Head of caudate nucleus (tissue), 42 donors: ENCODE measurements at places on chromosomes 3 and 15.

GRCh38 chr3:195823280-195823679 lies 11.6 kb upstream of the MUC4 start:
- no peak for DNase-seq

- peak; percentile 66 for DNase-seq
Observed at GRCh38 chr3:45593708-45594601, 596 bp upstream of the LIMD1 start.

GRCh38 chr15:76150513-76150912 lies 90.7 kb downstream of the TMEM266 start:
- peak; percentile 31 for DNase-seq

DNA sequence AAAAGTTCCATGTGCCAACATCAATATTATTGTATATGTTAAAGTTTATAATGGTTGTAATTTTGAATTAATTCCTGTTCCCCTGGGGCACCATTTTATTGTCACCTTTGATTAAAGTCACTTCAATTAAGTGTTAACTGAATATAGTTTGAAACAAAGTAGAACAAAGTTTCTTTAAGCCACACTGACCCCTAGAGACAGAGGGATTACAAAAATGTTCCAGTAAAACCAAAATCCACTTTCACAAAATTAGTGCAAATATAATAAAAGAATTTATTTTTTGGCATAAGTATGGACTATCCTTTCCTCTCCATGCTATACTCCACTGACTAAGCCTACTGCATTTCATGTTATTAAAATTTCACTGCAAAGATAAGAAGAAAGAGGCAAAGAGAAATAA lies 123.9 kb downstream of the ZMAT3 start:
- DNase-seq = no peak

DNA sequence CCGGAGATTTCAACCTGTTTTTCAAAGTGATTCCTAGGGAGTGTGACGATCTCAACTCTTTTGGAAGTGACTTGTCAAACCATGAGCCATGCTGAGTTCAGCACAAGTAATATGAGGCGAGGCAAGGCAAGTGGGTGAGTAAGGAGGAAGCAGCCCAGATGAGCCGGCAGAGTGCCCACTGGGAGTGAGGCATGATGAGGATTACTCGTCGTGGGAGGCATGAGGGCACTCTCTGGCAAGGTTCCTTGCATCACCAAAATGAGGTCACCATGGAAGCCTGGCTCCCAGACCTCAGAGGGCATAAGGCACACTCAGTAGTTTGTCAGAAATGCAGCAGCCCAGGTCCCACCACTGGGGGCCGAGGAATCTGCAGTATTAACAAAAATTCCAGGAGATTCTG lies 636.1 kb downstream of the MAGI1 start:
- DNase-seq = peak; percentile 58

DNA sequence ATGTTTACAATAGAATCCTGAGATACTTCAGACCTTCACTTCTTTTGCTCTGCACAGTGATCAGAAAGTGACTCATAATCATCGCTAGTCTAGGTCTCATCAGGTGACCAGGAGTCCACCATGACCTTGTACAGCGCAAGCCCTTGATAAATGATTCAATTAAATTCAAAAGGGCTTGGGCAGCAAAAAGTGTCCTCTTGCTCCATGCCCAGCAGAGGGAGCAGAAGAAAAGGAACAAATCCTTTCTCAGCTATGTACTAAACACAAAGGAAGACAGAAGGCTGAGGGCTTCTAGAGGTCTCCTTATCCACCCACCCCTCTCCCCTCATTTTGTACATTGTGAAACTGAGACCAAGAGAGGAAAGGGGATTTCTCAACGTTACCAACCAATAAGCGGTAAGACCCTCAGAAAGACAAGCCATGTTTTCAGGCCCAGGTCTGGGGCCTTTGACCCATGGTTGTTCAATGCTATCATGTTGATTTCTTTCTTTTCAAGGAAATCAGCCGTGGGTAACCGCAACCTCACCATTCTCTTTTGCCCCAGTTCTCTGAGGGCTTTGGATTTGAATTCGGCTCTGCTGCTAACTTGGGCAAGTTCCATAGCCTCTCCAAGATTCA lies 74.8 kb downstream of the AQP9 start:
- DNase-seq = no peak

DNA sequence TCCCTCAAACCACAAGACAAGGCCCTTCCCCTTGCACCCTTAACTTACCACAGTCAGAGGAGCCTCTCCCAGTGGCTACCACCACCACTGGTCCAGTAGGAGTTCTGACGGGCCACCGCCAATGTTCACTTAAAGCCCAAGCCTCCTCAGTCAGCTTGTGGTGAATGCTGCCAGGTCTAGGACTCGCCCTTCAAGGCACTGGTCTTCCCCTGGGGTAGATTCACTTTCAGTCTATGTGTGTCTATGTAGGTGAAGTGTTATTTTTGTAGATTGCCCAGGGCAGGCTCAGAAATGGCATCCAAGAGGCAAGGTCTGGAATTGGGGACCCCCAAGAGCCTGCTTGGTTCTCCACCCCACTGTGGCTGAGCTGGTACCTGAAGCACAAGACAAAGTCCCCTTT lies 15.4 kb upstream of the CASR start:
- no peak for DNase-seq

GRCh38 chr3:12663936-12664908 lies at the start of gene RAF1:
Gene RAF1 (minus strand): TSS chr3:12664117. CDS start chr3:12618721, 45,396 bp downstream.
- DNase-seq = peak; percentile 99

DNA sequence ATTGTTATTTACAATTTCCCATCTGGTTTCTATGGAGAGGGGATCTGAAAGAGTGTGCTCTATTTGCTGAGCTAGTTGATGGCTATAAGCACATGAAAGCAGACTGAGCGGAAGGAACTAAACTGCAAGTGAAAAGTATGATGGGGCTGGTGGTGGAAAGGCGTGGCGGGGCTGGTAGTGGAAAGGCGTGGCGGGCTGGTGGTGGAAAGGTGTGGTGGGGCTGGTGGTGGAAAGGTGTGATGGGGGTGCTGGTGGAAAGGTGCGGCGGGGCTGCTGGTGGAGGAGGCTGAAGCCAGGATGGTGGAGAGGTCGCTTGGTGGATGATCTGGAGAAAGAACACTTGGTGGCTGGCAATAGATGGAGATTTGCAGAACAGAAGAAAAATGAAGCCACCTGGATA lies 136.7 kb downstream of the FMN1 start:
- DNase-seq = no peak

- DNase-seq = no peak
Observed at GRCh38 chr3:171444001-171444690, 16.1 kb downstream of the TNIK start.

DNA sequence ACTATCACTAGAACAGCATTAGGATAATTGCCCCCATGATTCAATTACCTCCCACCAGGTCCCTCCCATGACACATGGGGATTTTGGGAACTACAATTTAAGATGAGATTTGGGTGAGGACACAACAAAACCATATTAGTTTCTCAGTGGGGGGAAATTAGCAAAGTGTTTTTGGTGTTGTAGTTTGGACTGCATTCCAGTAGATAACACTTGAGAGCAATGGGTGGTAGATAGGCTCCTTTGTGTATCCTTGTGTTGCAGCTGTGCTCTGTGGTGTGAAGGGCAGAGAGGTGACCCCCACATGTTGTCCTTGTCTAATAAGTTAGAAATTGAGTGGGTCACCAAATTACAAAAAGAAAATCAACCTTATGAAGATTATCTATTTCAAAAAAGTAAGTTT lies 223.8 kb downstream of the SATB1 start:
- DNase-seq = no peak

DNA sequence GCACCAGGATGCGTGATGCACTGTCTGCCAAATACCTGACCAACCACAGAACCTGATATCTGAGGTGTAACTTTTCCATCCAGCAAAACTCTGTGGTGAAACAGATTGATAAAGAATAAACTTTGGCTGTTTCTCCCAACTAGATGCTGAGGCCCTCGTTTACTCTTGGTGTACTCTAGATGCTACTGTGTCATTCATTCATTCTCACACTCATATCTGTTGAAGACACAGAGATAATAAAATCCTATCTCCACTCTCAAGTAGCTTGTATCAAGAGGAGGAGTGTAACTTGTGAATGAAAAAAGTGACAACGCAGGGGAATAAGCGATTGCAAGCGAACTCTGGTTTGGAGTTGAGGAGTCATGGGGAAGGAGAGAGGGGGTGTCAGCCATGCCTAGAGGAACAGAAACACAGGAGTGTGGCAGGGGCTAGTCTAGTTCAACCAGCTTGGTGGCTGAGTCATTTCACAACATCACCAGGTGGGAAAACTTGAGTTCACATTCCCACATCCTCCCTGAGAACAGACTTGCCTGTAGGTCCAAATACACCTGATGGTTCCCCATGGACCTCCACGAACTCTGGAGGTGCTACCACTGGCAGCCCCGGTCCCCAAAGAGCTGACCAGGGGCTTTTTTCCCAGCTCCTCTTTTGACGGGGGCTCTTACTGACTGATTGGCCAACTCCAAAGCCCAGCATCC lies 73.3 kb upstream of the SNRK start:
- no peak for DNase-seq

DNA sequence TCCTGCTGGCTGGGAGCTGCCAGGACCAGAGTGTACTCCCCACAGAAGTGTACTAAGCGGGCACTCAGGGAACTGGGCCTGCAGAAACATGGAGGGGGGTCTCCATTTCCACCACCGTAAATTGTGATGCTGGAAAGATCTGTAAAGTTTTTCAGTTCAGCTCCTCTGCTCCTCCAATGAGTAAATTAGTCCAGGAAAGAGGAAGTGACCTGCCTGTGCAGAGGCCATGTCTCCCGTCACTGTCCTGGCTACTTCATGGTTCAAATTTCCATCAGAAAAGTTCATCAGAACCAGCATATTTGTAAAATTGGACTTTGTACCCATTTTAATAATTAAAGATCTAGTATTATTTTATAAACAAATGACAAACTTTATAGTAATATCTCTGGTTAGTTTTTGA lies 226.7 kb upstream of the THBS1 start:
- no peak for DNase-seq

DNA sequence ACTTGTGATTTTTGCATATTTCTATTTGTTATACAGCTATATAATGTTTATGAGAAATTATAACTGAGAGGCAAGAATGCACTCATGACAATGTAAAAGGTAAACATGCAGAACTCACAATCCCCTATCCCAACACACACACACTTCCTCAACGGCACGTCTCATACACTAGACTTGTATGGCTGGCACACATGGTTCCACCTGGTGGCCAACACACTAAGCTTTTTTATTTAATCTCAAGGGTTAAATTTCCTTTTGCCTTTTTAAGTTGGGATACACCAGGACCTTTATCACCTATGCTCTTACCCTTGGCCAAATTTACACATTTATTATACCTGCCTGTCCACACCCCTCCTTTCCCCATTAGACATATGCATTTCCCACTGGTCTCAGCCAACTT lies 88.6 kb upstream of the PSMD6 start:
- no peak for DNase-seq

- no peak for DNase-seq
Observed at GRCh38 chr3:182917134-182917533, 63.2 kb downstream of the DCUN1D1 start.

GRCh38 chr15:30675126-30675525 lies 49.2 kb downstream of the ARHGAP11B start:
- no peak for DNase-seq

- DNase-seq = no peak
Observed at GRCh38 chr15:91698241-91698640, 155.3 kb upstream of the SLCO3A1 start.

DNA sequence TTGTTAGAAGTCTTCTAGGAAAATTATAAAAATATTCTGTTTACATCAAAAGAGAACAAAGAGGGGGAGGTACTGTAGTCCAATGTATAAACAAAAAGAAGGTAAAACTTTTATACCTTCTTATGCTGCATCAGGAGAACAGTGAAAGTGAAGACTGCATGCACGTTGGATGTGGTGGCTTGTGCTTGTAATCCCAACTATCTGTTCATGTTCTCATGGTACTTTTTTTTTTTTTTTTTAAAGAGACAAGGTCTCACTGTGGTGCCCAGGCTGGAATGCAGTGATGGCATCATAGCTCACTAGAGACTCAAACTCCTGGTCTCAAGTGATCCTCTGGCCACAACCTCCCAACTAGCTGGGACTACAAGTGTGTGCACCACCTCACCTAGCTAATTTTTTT lies 4.2 kb downstream of the SEC62 start:
- DNase-seq = no peak

- no peak for DNase-seq
Observed at GRCh38 chr3:73407577-73407976, 217.2 kb downstream of the PDZRN3 start.

- DNase-seq = no peak
Observed at GRCh38 chr15:68587769-68588385, 9.1 kb downstream of the CORO2B start.

GRCh38 chr3:155270485-155271342 lies 22.8 kb downstream of the STRIT1 start:
- no peak for DNase-seq

GRCh38 chr3:69718866-69719586 lies 20.2 kb upstream of the MITF start:
- no peak for DNase-seq

DNA sequence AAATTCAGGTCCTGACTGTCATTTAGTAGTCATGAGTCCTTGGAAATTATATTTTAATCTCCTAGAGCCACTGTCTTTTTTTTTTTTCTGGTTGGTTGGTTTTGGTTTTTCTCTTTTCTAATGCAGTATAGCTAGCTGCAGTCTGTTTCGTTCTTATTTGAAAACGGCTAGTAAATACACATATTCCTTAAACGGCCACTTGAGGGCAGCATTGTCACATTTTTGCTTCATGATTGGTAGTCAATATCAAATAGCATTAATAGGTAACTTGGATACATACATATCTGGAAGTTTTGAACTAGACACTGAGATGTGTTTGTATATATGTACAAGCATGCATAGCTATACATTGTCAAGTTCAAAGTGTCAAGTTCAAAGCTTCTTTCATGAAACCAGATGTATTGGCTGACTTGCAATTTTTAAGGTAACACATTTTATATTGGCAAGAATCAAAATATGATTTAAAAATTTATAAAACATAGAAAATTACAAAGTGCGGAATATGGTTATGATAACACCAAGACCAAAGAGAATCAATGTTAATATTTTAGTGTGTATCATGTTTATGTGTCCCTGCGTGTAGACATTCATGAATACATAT lies 22.5 kb downstream of the GABRA5 start:
- peak; percentile 78 for DNase-seq

DNA sequence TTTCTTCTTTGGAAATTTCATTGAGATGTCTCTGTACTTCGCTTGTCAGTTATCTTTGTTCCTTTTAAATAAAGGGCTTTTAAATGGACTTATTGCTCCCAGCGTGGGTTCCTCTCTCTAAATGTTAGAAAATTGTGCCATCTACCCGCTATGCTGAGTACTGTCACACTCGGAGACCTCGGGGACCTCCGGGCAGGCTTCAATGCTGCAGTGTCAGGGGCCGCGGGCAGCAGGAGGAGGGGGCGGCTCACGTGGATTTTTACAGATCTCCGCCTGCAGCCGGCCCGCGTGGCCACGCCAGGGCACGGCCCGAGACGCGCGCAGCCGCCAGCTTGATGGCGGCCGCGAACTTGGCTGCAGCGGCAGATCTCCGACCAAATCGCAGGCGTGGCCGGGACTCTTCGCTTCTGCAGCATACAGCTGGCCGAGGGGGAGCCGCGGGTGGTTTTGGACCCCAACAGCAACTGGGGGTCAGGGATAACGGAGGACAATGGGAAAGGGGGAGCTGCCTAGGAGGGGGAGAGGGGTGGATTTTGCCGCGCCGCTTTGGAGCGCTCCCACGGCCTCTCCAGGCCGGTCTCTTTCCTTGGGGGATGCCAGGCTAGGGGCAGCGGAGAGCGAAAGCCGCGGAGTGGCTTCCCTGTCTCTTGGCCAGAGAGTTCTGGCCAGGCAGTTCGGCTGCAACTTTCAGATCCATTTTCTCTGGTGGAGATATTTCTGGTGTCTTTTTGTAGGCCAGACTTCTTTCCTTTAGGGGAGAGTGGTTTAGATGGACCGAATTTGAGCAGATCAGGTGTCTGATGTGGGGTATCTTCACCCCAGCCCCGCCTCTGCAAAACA lies 15.3 kb downstream of the NR2F2 start:
- DNase-seq = no peak
